Activated CD4-positive, alpha-beta T cell treated with anti-CD3 and anti-CD28 coated beads, Interleukin-2, amount 50 U/mL, for 16 hours (primary cell): ENCODE measurements at places on chromosomes 5 and 9.

GRCh38 chr5:138188626-138189025, 9.7 kb downstream of the KIF20A start:
- DNase-seq, result no peak

DNA sequence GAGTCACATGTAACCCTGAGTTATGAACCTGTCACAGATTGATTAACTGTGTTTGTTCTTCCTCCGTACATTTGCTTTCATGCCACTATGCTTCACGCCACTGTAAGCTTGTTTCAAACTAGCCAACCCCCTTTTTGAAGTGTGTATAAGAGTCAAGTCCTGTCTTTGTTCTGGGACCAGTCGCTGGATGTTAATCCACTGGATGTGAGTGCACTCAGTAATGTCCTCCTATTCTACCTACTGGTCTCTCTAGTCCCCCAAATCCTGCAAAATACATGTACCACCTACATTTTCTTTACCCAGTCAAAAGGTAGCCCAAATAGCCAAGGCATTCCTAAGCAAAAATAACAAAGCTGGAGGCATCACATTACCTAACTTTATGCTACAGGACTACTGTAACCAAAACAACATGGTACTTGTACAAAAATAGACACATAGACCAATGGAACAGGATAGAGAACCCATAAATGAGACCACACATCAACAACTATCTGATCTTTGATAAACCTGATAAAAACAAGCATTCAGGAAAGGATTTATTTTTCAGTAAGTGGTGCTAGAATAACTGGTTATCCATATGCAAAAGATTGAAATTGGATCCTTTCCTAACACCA, 1139.1 kb upstream of the SEMA6A start:
- no peak for DNase-seq

DNA sequence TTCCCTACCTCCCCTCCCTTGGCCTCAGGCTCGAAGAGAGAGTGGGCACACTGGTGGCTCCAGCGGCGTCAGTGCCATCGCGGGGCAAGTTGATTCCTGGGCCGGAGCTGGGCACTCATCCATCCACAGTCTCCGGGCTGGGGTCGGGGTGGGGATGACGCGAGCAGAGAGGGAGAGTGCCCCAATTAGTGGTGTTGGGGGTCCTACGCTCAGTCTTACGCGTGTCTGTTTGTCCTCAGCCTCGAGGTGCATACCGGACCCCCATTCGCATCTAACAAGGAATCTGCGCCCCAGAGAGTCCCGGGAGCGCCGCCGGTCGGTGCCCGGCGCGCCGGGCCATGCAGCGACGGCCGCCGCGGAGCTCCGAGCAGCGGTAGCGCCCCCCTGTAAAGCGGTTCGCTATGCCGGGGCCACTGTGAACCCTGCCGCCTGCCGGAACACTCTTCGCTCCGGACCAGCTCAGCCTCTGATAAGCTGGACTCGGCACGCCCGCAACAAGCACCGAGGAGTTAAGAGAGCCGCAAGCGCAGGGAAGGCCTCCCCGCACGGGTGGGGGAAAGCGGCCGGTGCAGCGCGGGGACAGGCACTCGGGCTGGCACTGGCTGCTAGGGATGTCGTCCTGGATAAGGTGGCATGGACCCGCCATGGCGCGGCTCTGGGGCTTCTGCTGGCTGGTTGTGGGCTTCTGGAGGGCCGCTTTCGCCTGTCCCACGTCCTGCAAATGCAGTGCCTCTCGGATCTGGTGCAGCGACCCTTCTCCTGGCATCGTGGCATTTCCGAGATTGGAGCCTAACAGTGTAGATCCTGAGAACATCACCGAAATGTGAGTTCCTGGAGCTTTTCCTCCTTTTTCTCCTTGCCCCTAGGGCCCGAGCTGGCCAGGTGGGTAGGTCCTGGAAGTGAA, 861 bp downstream of the NTRK2 start:
- DNase-seq, result no peak

DNA sequence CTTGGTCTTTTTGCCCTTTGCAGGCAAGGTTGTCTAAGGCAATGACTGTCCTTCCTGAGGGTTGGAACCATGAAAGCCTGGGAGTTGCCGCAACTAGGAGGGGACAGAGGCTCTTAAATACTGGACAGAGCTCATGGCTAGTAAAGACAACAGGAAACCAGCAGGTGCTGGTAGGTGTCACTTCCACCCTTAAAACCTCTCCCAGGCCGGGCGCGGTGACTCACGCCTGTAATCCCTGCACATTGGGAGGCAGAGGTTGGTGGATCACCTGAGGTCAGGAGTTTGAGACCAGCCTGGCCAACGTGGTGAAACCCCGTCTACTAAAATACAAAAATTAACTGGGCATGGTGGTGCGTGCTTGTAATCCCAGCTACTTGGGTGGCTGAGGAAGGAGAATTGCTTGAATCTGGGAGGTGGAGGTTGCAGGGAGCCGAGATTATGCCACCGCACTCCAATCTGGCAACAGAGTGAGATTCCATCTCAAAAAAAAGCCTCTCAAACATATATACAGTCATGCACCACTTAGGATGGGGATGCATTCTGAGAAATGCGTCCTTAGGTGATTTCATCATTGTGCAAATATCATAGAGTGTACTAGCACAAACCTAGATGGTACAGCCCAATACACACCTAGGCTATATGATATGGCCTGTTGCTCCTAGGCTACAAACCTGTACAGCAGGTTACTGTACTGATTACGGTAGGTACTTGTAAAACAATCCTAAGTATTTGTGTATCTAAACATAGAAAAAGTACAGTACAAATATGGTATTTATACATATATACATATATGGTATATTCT, 102.7 kb downstream of the HSPA4 start:
- DNase-seq, result no peak

- no peak for DNase-seq
Measured at GRCh38 chr5:68415177-68416085, 199.9 kb downstream of the PIK3R1 start.

- no peak for DNase-seq
Measured at GRCh38 chr5:16980983-16981382, 44.9 kb upstream of the MYO10 start.

GRCh38 chr9:122463828-122464632, 13.7 kb downstream of the OR1J1 start:
- no peak for DNase-seq

GRCh38 chr5:168525856-168526255, 3.2 kb upstream of the FBLL1 start:
- no peak for DNase-seq

GRCh38 chr9:12878351-12878978, 103.6 kb downstream of the LURAP1L start:
- DNase-seq, result no peak

DNA sequence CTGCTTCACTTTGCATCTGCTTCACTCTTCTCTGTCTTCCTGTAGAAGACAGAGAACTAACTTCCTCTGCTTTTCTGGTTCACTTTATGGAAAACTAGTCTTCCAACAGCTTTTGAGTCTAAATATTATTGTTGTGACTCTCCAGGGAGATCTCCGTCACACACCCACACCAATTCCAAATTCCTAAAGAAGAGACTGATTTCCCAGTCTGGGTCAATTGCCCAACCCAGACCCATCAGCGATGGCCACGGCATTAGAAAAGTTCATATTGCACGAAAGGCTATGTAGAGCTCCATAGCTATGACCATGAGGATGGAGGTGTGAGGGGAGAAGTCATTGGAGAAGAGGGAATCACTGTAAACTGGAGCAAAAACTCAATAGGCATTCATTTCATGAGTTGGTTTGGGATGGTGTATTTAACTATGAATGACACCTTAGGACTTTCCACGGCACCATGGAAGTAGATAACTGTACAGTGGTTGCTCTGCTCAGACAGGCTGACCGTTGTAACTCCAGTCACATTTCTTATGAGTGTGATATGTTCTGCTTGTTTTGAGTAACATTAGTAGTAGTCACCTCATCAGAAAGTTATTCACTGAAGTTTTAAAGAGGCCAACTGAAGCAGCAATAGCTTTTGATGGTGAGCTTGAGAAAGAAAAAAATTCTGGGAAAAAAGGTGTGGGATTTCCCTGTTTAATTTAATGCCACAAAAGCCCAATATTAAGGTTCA, 78.1 kb upstream of the MAMDC2 start:
- no peak for DNase-seq

GRCh38 chr5:40446910-40447309, 232.8 kb upstream of the PTGER4 start:
- DNase-seq, result no peak

DNA sequence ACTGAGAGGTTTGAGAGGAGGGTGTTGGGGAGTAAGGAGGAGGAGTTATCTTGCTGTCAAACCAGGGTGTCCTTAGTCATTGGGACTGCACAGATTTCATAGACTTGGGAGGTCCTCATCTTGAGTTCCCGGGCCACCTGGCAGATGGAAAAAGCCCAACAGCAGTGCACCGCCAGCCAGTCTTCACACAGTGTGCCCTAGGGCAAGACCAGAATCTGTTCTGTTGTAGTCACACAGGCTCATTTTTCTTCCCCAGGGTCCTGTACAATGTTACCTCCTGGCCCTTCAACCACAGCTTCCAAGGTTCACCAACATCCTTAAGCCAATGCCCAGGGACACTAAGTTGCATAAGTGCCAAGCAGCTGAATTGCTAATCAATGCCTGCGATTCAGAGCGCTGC, 21.0 kb downstream of the PLAC8L1 start:
- no peak for DNase-seq

DNA sequence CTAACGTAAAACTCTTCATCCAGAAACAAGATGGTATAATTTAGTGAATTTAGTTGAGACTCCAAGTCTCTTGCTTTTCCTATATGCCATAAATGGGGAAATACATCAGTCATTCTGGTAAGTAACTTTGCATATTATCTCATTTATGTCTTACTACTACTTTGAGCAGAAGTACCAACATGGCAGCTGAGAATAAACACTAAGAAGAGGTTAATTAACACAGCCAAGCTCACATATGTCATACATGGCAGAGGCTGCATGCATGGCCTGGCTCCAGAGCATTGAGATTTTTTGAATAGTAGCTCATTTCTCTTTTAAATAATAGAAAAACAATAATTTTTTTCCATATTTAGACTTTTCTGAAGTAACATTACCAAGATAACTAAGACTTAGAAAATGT, 54.3 kb downstream of the CERT1 start:
- no peak for DNase-seq

DNA sequence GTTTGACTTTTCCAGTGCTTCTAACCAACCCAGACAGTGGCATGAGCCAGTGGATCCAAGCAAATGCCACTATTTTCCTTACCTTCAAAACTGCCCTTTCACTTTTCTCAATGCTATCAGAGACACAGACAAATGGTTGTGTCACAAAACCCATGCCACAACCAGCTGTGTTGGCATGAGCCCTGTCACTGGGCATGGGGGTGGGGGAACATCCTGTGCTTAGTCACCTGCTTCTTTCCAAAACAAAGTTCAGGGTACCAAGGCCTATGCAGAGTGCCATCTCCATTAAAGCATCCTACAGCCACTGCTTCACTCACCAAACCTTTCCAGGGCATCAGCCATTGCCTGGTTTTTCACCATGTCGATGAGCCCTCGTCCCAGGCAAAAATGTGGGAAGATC, 30.1 kb downstream of the NIPSNAP3B start:
- no peak for DNase-seq

DNA sequence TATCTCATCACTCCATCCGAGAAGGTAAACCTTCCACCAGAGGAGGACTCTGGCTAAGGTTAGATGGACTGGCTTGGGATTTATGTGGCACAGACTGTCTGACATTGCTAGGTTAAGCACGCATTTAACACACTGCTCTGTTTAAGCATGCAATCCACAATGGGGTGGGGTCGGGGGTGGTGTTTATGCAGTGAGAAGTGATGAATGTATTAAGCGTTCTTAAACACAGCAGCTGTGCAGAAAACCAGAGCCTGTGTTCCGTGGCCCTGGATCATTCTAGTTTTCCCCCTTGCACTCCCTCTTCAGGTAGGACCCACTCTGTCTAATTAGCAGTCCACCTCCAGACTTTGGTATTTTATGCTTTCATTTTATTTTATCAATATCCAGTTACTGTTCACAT, 46.4 kb downstream of the STXBP1 start:
- DNase-seq, result no peak

DNA sequence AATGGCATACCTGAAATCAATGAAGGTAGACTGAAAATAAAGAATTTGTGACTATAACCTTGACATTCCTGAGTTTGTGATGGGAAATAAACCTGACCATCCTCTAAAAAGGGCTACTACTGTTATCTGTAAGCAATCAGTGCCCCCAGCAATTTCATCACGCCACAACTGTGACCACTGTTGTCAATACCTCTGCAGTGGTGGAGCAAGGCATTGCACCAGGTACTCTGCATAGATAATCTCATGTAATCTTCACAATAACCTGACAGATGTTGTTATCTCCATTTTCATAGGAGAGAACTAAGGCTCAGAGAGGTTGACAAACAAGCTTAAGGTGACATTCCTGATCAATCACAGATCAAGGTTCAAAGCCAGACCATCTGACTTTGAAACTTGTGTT, 38.5 kb upstream of the FRRS1L start:
- no peak for DNase-seq

GRCh38 chr5:55621229-55621628, 86.5 kb upstream of the PLPP1 start:
- no peak for DNase-seq

DNA sequence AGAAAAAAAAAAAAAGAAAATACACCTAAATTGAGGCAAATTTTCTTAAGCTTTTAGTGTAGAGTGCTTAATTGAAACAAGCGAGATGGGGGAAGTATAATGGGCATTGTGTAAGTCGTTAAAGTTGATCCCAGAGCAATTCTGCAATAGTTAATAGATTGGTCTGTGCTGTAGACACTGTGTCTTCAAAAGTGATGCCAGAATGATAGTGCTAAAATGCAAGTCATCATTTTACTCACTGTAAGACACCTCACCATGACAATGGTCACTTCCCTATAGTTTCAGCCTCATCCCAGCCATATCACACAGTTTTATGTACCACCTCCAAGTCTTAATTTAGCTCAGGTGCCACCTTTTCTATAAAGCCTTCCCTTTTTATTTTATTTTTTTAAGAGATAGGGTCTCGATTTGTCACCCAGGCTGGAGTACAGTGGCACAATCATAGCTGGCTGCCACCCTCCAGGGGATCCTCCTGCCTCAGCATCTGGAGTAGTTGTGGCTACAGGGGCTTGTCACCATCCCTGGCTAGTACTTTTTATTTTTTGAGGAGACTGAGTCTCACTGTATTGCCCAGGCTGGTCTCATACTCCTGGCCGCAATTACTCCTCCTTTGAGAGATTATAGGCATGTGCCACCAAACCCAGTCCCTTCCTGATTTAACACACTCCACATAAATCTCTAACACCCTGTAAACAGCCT, 6.2 kb downstream of the COX7C start:
- no peak for DNase-seq

DNA sequence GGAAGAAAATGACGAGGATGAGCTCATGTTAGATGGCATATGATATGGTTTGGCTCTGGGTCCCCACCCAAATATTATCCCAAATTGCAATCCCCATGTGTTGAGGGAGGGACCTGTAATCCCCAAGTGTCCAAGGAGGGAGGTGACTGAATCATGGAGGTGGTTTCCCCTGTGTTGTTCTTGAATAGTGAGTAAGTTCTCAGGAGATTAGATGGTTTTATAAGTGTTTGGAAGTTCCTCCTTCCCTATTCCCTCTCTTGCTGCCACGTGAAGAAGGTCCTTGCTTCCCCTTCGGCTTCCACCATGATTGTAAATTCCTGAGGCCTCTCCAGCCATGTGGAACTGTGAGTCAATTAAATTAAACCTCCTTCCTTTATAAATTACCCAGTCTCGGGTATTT, 10.1 kb downstream of the EDIL3 start:
- DNase-seq, result no peak

- DNase-seq, result no peak
Measured at GRCh38 chr5:115602591-115603125, 379 bp upstream of the TICAM2 start.

GRCh38 chr9:96621618-96622017, 2.0 kb upstream of the CDC14B start:
- DNase-seq, result no peak
